Stimulated activated CD8-positive, alpha-beta memory T cell treated with anti-CD3 and anti-CD28 coated beads, Interleukin-4, amount 100 ng/mL, for 48 hours (primary cell): ENCODE measurements at places on chromosomes 5 and 9.

GRCh38 chr5:171865471-171865870, 79.9 kb downstream of the SMIM23 start:
- DNase-seq: no peak

- DNase-seq: no peak
These were observed 248.3 kb downstream of the GADD45G start for GRCh38 chr9:89853161-89853560.

DNA sequence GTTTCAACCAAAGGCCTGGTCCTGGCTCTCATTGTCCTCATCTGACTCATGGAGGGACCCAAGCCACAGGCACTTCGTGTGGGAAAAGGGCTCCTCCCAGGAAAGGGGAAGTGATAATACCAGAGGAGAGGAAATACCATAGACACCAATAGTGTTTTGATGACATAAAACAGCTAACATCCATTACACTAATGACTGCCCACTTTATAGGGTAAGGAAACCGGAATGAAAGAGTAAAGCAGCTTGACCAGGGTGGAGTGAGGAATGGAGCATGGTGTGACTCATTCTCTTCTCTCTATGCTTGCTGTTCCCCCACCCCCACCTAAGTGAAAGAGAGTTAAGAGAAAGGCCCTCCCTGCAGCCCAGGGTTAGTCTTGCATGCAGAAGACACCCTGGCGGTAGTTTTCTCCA, 67.4 kb upstream of the HRH2 start:
- DNase-seq: no peak

DNA sequence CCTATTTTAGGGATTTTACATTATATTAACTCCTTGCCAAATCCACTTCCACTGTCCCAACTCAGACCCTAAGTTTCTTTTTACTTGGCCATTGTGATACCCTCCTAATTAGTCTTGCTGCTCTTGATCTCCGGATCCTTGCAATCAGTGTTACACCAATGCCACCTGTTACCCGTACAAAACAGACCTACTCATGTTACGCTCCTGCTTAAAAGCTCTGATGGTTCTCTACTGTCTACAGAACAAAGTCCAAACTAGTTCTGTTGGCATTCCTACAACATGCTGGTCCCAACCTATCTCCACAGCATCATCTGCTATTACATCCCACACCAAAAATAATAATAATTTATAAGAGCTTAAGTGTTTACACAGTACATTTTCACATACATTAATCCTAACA, 9.8 kb downstream of the ECPAS start:
- no peak for DNase-seq

DNA sequence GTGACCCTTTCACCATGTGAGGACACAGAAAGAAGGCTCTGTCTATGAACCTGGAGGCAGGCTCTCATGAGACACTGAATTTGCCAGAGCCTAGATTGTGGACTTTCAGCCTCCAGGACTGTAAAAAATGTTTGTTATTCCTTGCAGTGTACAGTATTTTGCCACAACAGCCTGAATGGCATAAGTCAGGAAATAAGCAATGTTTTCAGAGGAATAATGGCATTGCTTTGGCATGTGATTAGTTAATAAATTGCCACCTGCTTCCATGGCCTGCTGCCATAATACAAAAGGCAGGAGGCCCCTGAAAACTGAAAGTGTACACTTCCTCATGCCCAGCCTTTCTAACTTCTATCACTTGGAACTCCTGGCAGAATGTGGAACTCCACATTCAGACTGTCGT, 408.1 kb downstream of the GADD45G start:
- DNase-seq: no peak

DNA sequence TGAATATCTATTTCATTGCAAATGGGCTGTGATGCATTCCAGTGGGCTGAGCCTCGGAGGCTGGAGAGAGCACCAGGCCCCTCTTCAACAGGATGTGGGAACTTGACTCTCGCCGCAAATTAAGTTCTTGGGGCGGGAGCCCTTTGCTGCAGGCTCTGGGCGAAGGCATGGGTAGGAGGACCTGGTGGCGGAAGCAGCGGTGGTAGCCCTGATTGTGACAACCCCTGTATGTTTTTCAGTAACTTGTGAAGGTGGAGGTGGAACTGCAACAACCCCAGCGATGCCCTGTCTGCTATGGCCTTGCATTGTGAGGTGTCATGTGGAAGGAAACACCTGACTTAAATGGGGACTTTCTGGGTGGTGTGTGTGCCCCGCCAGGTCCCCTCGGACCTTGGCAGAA, 9.4 kb downstream of the FYB1 start:
- DNase-seq: peak; percentile 80

DNA sequence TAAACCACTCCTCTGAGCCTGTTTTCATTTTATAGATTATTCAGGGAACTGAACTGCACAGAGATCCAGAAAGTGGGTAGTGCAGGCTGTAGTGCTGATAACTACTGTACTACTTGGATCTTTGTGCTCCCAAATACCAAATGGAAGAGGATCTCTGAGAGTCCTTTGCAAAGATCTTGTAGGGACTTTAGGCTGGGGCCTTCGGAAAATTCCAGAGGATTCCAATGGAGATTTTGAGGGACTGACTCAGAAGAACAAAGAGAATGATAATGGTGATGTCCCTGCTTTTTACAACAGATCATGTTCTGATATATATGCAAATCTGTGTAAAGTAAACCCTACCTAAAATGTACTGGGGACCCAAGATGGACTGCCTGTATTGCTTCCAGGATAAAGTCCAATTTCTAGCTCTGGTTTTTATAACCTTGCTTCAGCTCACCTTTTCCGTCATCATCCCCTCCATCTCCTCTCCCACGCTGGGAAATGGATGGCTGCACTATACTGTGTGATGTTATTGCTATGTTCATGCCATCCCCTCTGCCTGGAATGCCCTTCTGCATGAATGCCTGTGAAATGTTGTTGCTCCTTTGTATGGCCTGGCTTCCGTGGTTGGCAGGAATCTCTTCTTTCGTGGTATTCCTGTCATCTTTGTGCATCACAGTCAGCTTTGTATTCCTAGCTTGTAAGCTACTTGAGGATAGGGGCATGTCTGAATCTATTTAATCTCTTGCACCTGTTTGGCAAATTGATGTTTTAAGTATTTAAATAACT, 9.7 kb upstream of the PSMD5 start:
- DNase-seq: peak; percentile 21

- no peak for DNase-seq
These were observed 318.8 kb downstream of the PIK3R1 start for GRCh38 chr5:68534131-68534940.

GRCh38 chr9:135340726-135341475, 138.7 kb upstream of the PPP1R26 start:
- no peak for DNase-seq

- DNase-seq: no peak
These were observed 338.6 kb downstream of the PTPRD start for GRCh38 chr9:10274175-10274574.

DNA sequence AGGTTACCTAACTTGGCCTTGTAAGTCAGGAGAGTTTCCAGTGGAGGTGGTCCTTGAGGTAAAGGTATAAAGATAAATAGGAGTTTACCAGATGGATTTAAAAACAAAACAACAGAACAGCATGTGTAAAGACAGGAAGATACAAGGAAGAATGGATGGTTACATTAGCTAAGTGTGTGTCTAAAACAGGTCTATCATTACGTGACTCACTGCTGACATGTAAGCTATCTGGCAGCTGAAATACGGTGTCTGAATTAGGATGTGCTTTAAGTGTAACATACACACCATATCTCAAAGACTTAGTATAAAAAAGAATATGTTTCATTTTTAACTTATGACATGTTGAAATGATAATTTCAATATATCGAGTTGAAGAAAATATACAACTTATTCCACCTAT, 405.1 kb upstream of the ADAMTSL1 start:
- no peak for DNase-seq

DNA sequence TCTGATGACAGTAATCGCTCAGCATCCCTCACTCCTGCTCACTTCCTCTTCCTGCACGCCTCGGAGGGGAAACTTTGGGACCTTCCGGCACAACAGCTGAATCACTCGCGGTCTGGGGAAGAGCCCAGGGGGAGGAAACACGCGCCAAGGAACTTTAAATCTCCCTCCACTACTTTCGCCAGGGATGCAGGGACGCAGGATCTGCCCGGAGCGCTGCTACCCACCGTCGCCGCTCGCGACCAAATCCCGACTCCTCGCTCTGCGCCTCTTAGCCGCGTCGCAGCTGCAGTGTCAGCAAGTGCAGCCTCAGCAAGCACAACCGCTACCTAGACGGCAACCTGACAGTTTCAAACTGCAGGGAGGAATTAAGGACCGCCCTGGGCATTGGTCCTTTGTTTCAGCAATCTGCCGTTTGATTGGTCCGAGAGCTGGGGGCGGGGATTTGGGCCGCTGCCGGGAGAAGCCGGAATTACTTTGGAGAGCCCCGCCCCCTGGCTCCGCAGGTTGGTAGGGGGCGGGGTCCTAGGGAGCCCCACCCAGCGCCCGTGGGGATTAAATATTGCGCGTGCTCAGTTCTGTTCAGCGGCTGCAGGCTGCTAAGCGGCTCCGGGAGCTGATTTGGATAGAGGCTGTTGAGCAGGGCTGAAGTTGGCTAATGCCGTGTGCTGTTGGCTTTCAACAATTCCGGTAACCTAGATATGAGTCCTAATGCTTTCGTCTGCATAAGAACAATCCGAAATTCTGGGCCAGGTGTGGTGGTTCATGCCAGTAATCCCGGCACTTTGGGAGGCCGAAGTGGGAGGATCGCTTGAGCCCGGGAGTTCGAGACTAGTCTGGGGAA, at the start of gene POC5:
POC5 (minus strand) TSS at position 356 of the 841 bp plus-strand sequence. CDS start 4,500 bp downstream, outside the sequence.
- peak; percentile 99 for DNase-seq

GRCh38 chr9:68704498-68704813, 584 bp upstream of the PIP5K1B start:
- no peak for DNase-seq

- no peak for DNase-seq
These were observed 76.8 kb downstream of the SPEF2 start for GRCh38 chr5:35694481-35694880.

DNA sequence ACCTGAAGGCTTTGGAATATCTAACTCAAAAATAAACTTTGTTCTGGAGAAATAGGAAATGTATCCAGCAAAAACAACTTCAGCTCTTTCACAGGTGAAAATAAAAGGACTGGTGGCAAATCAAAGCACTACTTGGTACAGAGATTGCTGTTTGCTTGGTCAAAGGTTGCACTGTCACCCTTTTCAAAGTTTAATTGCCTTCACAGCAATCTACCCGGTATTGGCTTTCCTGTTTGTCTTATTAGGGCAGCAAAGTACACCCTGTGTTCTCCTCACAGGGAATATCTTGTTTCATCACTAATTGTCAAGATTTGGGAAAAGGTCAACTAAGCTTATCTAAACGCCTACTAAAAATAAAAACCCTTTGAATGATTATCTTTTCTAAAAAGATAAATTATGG, 214.1 kb upstream of the ADCY2 start:
- DNase-seq: no peak

DNA sequence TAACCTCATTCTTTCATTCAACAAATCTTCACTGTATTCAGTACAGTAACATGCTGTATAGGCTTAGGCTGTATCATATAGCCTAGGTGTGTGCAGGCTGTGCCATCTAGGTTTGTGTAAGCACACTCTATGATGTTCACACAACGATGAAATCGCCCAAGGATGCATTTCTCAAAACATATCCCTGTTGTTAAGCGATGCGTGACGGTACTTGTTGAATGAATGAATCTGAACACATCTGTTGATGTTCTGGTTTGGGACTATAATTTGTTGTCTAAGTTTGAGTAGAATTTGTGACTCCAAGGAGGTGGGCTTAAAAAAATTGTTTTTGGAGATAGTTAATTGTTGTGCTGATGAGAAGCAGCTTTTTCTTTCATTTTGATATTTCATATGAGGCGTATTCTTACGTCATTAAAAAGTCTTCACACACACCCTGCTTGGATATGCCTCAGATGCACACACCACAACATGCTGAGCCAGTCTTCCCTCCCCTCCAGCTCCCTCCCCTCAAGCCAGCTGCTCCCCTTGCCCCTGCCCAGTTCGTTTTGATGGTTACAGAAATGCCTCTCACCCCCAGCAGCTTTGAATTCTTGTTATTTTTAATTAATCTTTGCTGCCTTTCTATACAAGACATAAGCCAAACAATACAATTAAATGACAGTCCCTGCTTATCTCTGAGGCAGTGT, 5.5 kb upstream of the PSAT1 start:
- no peak for DNase-seq

GRCh38 chr5:56003179-56003578, 8.4 kb upstream of the IL6ST start:
- no peak for DNase-seq

DNA sequence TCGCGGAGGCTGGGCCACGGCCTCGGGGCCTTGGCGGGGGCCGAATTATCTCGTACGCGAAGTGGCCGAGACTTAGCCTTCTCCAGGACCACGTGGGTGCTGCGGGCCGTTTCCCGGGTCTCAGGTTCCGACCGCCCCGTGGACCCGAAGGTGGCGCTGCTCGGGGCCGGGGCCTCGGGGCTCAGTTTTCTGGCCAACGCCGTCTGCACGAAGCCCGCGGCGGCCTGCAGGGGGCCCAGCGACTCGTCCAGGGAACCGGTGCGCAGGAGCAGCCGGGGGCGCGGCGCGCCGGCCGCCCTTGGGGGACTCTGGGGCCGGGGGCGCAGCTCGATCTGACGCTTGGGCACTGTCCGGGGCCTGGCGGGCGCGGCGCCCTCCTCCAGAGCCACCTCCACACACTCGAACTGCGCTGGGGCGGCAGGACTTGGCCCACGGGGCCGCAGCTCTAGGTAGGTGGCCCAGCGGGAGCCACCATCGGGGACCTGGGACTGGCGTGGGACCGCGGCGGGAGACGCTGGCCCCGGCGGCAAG, 716 bp downstream of the PROB1 start:
- no peak for DNase-seq

DNA sequence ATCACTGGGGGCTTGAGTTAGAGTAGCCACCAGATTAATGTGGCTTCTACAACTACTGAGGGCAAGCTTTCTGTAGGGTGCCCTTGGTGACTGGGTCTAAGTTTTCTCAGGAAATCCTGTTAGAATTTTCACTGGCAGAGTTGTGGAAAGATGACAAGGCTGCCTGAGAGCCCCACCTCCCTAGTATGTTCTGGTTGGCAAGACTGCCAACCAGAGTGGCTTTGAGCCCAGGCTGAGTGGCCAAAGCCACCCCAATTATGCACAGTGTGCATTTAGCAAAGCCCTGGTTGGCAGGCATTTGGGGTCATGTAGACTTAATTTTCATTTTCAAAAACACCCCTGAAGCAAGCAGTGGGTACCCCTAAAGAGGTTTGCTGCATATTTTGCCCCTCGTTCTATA, 136.7 kb upstream of the HAPLN1 start:
- no peak for DNase-seq

- DNase-seq: no peak
These were observed 28.5 kb downstream of the KCNMB1 start for GRCh38 chr5:170360709-170361108.

GRCh38 chr5:169531631-169532030, 51.9 kb upstream of the SPDL1 start:
- DNase-seq: no peak

GRCh38 chr5:139383993-139384590, 995 bp upstream of the SLC23A1 start:
- no peak for DNase-seq

DNA sequence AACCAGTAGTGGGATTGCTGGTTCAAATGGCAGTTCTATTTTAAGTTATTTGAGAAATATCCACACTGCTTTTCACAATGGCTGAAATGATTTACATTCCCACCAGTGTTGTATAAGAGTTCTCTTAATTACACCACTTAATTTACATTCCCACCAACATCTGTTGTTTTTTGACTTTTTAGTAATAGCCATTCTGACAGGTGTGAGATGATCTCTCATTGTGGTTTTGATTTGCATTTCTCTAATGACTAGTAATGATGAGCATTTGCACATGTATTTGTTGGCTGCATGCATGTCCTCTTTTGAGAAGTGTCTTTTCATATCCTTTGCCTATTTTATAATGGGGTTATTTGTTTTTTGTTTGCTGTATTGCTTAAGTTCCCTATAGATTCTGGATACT, 688.3 kb downstream of the PRR16 start:
- no peak for DNase-seq
